ENCODE measurements at places on chromosomes 16 and 17.

- DNase-seq, result no peak
Observed at GRCh38 chr17:82013341-82013740, 9.3 kb downstream of the CENPX start.

- no peak for DNase-seq
Observed at GRCh38 chr16:87828907-87829621, 40.2 kb downstream of the SLC7A5 start.

DNA sequence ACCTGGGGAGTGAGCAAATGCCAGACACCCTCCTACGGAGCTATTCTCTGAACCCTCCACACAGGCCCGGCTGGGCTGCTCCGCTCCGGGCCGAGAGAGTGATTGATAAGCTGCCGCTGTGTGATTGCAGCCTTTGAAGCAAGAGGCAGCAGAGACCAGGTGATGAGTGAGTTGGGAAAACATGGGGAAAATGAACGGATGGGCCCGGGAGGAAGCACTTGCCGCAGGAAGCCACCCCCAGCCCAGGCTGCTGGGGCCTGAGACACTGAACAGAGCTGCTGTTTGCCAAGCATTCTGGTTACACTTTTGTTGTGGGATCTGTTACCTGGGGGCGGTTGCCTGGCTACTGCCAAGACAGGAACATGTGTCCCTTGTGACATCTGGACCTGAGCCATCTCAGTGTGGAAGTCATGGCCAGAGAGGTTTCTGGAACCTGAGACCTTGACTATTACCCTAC, 46.4 kb upstream of the KLHDC4 start:
- no peak for DNase-seq

GRCh38 chr16:1818204-1818872, 8.3 kb downstream of the HAGH start:
- no peak for DNase-seq

- no peak for DNase-seq
Observed at GRCh38 chr16:2037647-2038381, 9.8 kb downstream of the NTHL1 start.

DNA sequence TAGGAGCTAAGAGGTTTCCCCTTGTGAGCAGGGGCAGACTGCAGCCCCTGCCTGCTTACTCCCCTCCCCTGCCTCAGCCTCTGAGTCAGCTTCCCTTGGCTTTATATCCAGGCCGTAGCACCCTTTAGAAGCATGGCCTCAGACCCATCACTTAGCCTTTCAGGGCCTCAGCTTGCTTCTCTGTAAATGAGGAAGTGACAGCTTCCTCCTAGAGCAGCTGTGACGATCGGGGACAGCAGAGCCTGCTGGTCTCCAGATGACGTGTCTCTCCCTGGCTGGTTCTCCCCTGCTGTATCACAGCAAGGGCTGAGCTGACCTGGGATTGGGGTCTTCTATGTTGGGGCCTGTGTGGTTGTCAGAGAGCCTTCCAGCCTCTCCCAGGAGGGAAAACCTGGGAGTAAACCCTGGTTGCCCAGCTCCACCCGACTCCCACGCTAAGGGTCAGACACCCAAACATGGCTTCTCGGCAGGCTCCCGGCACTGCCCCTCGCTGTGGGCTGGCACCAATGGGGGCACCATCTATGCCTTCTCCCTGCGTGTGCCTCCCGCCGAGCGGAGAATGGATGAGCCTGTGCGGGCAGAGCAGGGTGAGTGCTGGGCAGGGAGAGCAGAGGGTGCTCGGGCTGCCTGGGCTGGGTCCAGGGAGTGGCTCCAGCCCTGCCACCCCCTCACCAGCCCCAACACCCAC, 16.3 kb upstream of the MYO15B start:
- no peak for DNase-seq

DNA sequence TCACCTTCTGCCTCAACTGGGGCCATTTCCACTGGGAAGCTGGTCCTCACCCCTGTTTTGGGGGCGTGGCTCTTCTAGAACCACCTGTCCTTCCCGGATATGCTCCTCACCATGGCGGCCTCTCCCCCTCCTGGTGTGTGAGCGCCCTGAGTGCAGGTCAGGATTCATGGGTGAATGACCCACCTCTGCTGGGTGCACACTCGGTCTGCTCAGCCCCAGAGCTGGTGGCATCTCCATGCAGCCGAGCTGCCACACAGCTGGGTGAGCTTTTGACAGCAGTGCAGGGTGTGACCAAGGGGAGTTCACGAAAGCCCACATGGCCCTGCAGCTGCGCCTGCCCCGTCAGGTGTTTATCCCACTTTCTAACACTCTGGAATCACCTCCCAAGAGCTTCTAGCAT, 27.3 kb downstream of the GRIN2C start:
- DNase-seq, result no peak

DNA sequence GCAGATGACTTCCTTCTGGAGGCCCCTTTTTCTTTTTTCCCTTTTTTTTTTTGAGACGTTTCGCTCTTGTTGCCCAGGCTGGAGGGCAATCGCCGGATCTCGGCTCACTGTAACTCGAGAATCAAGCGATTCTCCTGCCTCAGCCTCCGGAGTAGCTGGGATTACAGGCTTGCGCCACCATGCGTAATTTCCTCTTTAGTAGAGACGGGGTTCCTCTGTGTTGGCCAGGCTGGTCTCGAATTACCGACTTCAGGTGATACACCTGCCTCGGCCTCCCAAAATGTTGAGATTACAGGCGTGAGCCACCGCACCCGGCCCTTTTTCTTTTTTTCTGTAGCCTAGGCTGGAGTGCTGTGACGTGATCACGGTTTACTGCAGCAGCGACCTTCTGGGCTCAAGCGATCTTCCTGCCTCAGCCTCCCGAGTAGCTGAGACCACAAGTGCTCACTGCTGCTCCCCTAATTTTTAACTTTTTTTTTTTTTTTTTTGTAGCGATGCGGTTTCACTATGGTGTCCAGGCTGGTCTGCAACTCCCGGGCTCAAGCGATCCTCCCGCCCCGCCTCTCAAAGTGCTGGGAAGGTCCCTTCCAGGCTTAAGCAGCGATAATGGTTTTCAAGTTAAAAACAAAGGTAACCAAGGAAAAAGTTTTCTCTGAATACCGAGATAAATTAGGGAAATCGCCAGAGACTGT, 956 bp upstream of the IST1 start:
- peak; percentile 44 for DNase-seq

DNA sequence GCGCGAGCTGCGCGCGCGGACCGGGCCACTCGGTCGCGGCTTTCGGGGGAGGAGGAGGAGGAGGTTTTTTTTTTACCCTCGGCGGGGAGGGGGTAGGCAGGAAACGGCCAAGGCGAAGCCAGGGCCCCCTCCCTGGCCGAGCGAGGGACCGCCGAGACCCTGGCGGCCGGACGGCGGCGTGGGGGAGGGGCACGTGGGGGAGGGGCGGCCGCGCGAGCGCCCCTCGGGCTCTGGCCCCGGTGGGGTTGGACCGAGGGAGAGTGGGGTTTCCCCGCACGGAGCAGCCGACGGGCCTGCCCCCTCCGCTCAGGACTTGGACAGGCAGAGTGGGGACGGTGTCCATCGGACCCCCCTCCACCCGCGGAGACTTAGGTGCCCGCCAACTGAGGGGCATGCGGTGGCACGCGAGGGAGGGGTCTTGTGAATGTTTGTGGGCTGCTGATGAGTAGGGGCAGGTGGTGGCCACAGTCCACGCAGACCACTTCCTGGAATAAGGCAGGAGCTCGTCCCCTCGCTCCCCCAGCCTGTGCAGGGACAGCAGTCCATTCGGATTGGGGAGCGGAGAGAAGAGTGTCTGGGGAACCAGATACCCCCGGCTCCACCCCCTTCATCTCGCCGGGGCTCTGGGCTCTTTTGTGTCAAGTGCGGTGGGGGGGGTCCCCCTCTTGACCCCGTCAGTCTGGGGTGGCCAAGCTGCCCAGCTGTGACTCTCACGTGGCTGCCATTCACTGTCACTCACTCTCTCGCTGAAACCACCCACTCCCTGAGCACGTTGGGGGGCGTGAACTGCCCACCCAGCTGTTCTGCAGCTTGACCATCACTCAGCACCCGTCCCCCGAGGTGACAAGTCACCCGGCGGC, 3.0 kb upstream of the CHD3 start:
- DNase-seq, result peak; percentile 31

DNA sequence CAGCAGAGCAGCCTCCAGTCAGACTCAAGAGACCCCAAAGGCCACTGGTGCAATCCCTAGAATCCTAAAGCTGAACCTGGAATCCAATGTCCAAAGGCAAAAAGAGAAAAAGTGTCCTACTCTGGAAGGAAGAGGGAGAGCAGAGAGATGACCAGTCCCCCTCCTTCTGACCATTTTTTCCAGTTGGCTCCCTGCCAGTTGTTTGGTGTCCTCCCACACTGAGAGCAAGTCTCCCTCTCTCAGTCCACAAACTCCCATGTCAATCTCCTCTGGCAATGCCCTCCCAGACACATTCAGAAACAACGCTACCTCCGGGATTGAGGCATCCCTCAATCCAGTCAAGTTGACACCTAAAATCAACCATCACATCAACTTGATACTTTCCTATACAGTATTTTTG, 4.3 kb upstream of the CLEC19A start:
- DNase-seq, result no peak

DNA sequence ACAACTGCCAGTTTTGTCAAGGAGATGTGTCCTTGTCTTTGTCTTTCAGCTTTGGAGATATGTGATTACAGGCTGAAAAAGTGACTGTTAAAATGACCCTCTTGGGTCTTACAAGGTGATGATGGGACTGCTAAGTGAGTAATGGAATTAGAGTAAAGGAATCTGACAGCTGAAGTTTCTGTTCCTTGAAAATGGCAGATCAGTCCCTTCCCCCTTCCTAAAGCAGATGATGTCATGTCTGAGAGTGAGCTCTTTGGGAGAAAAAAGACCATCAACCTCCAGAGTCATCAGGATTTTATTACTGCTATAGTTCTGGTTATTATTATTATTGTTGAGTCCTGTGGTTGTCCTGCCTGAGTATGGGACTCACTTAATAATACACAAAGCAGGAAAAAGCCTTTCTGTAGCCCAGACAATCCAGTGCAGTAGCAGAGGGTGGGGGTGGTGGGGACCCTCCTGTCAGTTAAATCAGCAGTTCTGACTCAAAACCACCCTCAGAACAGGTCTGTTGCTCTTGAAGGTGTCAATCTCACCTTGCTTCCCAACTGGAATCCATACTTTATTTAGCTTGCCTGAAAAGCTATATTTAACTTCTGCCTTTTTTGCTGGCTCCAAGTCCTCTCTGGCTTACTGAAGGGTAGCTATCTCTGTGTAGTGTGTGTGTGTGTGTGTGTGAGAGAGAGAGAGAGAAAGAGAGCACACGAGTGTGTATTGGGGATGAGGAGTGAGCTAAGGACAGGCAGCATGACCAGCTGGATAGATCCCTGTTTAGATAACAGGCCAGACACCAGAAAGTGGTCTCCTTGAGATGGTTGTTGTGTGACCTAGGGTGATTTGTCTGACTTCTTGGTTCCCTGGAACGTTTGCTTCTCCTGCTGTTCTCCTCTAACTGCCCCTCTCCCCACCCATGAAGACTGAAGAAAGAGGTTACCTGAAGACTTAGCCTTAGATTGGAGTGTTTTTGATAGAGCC, 4.9 kb downstream of the HROB start:
- no peak for DNase-seq
